ENCODE measurements at places on chromosomes 6 and 20. TPM values are rescaled to one million over a fixed set of nuclear protein-coding genes. Genes with fewer than 3 reads are reported as not detected.
A peak's percentile ranks its signal among the peaks of the same experiment; 100 is the strongest.

OR2B2 gene
- not detected for total RNA-seq

MANEA gene
- 27.3 TPM for total RNA-seq

TCEA2 gene
- total RNA-seq: 57.9 TPM

WFDC10B gene
- total RNA-seq: not detected

CD93 gene
- 1.8 TPM for total RNA-seq

NHSL1 gene
- 0.22 TPM for total RNA-seq

CST2 gene
- total RNA-seq: not detected

TFAP2B gene
- total RNA-seq: not detected

VGLL2 gene
- total RNA-seq: not detected

SMIM28 gene
- not detected for total RNA-seq

SLC35D3 gene
- total RNA-seq: not detected

DNA sequence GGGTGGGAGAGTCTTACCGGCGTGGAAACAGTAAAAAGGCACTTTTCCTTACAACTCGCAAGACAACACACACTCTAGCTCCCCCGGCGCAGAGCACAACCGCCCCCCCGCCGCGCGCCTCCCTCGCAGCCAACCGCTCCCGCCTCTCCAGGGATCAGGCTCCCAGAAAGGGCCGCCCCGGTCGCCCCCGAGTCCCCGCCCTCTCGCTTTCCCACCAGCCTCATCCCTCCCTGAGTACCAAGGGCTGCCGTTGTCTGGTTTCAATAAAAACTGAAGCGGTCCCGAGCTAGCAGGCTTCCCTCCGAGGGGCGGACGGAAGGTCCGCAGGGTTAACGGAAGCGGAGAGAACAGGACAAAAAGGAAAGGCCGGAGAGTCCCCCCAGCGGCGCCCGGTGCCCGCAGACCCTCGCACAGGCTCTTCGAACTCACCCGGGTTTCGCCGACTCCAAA lies 804 bp downstream of the ELOVL5 start:
- peaks cover 32% of the 10 kb centered on the region for H3K36me3 ChIP-seq
- H3K27ac ChIP-seq: peak overlapping the region; percentile 93
- peaks cover 14% of the 10 kb centered on the region for H3K27me3 ChIP-seq
- H3K4me1 ChIP-seq: peaks cover 57% of the 10 kb centered on the region
- peak; percentile 53 for DNase-seq

- no peaks in the 10 kb centered on the region for H3K27me3 ChIP-seq
- H3K36me3 ChIP-seq: no peaks in the 10 kb centered on the region
- H3K4me1 ChIP-seq: no peaks in the 10 kb centered on the region
- no peak overlapping the region for H3K27ac ChIP-seq
- H3K4me3 ChIP-seq: no peak overlapping the region
- no peak for DNase-seq
Measured at GRCh38 chr6:73231986-73232391, 6.7 kb upstream of the KHDC1L start.

- no peak overlapping the region for H3K27ac ChIP-seq
- no peak overlapping the region for H3K4me3 ChIP-seq
- DNase-seq: no peak
- no peaks in the 10 kb centered on the region for H3K4me1 ChIP-seq
Measured at GRCh38 chr6:141050471-141050870, 1082.3 kb upstream of the GJE1 start.

DNA sequence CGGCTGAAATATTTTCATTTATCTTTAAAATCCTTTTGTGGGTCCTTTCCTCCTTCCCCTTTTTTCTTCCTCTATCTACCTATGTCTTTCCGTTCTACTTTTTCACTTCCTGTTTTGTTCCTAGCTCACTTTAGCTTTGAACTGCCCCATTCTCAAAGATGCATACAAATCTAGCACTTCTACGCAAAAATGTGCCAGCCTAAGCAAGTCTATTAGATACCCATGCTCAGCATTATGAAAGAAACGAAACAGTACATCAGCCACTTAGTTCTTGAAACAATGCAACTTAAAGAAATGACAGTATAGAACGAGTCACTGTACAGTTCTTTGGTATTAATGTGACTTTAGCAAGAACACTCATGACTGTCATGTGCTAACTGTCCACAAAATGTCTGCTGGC lies 47.3 kb upstream of the MARCKS start:
- H3K4me3 ChIP-seq: no peak overlapping the region
- H3K4me1 ChIP-seq: peaks cover 3% of the 10 kb centered on the region
- H3K27ac ChIP-seq: no peak overlapping the region

DNA sequence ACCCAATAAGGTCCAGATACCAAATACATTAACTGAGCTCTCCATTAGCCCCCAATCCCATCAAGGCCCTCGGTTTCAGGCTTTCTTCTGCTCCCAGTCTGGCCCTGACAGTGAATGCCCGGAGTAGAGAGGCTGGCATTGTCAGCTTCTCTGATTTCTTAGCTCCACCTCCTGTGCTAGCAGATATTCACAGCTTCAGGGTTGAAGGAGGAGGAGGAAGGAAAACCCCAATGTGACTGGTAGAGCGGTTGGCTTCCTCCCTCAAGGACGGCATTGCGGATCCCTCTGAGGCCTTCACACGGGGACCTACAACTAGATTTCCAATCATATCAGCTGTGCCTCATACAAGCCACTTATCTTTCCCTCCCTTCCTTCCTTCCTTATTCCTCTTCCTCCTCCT lies 164.1 kb upstream of the SYNDIG1 start:
- no peak for DNase-seq
- peaks cover 4% of the 10 kb centered on the region for H3K4me1 ChIP-seq
- H3K27me3 ChIP-seq: no peaks in the 10 kb centered on the region
- H3K36me3 ChIP-seq: no peaks in the 10 kb centered on the region

DNA sequence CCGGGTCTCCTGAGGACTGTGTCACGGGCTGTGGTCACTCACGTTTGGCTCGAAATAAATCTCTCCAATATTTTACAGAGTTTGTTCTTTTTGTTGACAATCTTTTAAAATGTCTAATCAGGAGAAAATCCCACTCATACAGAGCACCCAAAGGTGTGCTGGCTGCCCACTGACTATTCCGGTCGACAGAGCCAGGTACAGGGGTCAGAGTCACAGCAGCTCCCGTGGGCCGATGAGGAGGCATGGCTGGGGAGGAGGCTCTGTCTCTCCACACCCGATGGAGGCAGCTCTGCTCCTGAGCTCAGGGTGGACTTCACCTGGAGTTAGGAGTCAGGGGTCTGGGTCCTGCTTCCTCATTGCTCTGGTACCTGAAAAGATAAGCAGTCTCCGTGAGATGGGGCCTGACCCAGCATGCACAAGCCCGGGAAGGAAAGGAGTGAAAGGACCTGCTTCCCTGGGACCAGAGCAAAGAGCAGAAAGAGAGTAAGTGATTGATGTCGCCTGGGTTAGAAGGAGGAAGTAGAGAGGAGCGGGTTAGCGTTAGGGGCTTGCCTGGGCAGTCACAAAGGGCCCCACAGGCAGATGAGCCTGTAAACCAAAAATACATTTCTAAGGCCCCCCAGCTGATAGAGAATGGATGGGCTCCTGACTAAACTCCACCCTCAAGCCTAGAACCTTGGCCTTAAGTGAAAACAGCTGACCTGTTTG lies 53.5 kb upstream of the UNC93A start:
- DNase-seq: no peak
- H3K27ac ChIP-seq: no peak overlapping the region

DNA sequence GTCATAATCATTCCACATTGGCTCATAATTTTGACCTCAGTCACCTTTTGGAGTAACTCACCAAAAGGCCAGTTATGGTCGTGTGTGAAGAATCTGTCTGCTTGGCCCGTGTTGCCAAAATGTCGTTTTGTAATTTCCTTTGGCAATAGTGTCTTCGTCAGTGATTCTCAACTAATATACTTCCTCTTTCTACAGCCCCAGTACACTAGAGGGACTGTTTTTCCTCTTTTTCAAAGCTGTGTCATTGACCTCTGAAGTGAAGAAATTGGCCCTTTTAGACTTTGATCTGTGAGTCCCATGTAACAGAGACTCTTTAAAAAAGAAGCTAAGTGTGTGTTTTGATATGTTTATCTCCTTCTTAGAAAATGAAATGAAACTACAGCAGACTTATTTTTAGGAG lies 5.2 kb downstream of the FOXO3 start:
- no peak for DNase-seq
- H3K4me1 ChIP-seq: peaks cover 51% of the 10 kb centered on the region
- peak overlapping the region; percentile 48 for H3K27ac ChIP-seq
- H3K36me3 ChIP-seq: peaks cover 50% of the 10 kb centered on the region
- no peak overlapping the region for H3K4me3 ChIP-seq

DNA sequence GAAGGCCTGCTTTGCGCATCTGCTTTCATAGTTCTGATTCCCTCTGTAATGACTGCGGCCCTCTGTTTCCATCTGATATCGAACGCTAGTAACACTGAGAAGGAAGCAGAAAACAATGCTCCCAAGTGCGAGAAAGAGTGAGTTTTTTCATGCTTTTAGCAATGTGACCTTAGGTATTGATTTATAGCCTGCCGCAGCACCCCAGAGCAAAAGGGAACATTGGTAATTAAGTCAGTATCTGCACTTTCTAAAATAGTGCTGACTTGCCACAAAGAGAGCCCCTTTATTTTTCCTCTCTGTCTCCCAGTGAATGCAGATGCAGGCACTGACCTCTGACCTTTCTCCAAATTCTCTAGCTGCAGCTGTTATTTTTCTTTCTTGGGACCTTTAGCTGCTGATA lies 129.8 kb downstream of the HDGFL1 start:
- H3K36me3 ChIP-seq: no peaks in the 10 kb centered on the region
- no peak overlapping the region for H3K27ac ChIP-seq
- no peak for DNase-seq
- H3K4me3 ChIP-seq: no peak overlapping the region

All from activated CD4-positive, alpha-beta T cell treated with anti-CD3 and anti-CD28 coated beads, Interleukin-2, amount 10 ng/mL, durations not matched to agents 7 days and 5 days (primary cell).